Daoy (cell line): ENCODE measurements at places on chromosomes 2 and 18. TPM values are rescaled to one million over a fixed set of nuclear protein-coding genes. Genes with fewer than 3 reads are reported as not detected.

ERBB4 gene
- 0.03 and 0.06 TPM in 2 replicates for total RNA-seq

USP14 gene
- total RNA-seq = 16.4 and 18.5 TPM in 2 replicates

DNAJC5G gene
- total RNA-seq = not detected in 2 replicates

FSHR gene
- total RNA-seq = not detected in 2 replicates

FAM110C gene
- total RNA-seq = 0.57 and 2.2 TPM in 2 replicates

TTL gene
- total RNA-seq = 33.6 and 34.2 TPM in 2 replicates

AKAIN1 gene
- not detected in 2 replicates for total RNA-seq

MATN3 gene
- total RNA-seq = 0.29 and 0.30 TPM in 2 replicates

MYO5B gene
- 2.8 and 3.1 TPM in 2 replicates for total RNA-seq

AQP4 gene
- 0.80 and 1.4 TPM in 2 replicates for total RNA-seq

REEP1 gene
- total RNA-seq = 4.1 TPM in 2 replicates

RAX gene
- not detected in 2 replicates for total RNA-seq
